H1 (cell line): ENCODE measurements at places on chromosomes 3 and 15.

GRCh38 chr15:42084465-42085235 is 9.7 kb downstream of the PLA2G4D start:
- peak; percentile 65 for DNase-seq

DNA sequence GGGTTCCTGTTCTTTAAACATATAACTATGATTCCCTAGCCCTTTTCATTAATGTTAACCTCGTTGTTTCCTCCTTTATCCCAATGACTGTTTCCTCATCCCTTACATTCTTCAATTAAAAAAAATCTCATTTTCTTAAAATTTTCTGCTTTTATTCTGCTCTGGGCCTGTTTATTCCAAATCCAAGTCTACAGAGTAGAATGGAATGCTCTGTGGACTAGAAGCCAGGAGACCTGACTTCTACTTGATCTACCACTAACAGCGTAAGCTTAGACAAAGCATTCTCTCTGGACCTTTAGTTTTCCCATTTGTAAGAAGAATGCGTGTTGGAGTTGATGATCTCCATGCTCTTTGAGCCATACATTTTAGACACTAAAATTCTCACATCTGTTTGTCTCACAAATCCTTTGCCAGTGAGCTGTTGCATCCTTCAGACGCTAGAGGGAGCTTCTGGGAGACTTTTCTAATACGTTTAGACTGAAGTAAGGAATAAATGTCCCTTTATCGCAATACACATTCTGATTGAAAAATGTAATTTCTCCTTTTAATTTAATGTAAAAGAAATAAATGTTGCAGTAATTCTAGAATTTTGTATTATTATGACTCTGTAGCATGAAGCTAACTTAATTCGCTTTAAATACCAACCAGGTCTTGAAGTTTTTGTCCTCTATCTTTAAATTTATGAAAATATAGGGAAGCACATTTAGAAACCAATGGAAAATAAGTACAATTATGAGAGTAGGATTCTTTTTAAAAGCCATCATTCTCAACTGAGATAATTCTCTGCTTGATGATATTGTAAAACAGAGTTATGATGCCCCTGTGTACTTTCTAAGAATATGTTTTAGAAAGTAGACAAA is 21.7 kb upstream of the GMNC start:
- peak; percentile 51 for DNase-seq

DNA sequence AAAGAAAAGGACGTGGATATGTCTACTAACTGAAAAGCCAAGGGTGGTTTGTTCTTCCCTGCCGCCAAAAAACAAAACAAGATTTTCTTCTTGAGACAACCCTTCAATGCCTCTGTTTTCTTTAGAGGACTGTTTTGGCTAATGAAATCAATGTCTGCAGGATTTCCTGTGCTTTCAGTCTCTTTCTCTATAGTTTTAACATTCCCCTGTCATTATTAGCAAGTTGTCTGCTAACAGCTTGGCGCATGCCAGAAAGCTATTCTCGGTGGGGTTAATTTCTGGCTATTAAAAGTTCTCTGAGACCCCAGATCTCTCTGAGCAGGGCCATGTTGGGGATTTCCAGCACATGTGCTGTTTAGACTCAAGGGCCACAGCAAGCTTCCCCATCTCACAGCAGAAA is 56.7 kb downstream of the ITPR1 start:
- no peak for DNase-seq

DNA sequence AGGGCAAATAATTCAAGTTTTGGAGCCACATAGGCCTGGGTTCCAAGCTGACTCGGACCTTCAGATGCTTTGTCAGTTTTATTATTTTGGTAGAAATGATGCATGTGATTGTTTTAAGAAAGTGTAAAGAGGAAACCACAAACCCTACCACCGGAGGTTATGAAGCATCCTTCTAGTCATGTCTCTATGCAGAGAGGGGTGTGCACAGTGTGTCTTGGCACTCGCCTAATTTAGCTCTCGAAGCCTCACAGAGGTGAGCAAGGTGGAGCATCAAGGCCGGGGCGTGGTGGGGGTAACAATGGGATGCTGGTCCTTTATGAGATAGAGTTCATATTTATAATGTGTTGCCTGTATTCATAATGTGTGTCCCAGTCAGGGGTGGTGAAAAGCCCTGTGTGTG is 63.7 kb upstream of the SMAD6 start:
- no peak for DNase-seq

GRCh38 chr3:22939349-22939748 is 263.8 kb upstream of the UBE2E2 start:
- DNase-seq = no peak

GRCh38 chr3:43405888-43406642 is 119.7 kb downstream of the SNRK start:
- DNase-seq = no peak

DNA sequence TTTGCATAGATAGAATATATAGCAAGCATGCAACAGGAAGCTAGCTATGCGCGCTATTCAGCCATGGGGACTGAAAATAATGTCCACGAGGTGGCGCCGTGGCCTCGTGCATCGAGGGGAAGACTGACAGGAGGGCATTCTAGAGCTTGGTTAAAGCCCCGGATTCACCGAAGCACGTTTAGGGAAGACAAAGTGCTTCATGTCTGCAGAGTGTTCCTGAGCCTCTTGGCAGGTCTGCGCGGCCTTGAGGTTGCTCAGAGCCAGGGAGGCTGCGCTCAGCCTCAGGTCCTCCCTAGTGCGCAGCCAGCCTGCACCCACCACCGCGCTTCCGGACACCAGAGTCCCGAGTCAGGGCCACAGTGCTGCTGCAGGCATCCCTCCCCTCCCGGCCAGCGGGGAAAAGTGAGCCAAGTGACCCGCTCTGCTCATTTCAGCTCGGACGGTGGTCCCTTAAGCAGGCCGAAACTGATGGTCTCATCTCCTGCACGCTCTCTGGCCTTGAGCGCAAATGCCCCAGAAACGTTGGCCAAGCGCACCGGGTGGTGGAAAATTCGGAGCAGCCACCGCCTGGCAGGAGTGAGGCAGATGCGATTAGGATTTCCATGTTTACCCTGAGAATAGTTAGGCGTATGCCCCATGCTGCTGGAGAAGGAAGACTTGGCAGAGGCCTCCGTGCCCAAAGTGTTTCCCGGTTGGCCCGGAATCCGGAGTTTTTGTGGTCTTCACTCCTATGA is 24.8 kb downstream of the GABRA5 start:
- DNase-seq = peak; percentile 62

GRCh38 chr3:181969925-181970324 is 258.2 kb downstream of the SOX2 start:
- DNase-seq = no peak

DNA sequence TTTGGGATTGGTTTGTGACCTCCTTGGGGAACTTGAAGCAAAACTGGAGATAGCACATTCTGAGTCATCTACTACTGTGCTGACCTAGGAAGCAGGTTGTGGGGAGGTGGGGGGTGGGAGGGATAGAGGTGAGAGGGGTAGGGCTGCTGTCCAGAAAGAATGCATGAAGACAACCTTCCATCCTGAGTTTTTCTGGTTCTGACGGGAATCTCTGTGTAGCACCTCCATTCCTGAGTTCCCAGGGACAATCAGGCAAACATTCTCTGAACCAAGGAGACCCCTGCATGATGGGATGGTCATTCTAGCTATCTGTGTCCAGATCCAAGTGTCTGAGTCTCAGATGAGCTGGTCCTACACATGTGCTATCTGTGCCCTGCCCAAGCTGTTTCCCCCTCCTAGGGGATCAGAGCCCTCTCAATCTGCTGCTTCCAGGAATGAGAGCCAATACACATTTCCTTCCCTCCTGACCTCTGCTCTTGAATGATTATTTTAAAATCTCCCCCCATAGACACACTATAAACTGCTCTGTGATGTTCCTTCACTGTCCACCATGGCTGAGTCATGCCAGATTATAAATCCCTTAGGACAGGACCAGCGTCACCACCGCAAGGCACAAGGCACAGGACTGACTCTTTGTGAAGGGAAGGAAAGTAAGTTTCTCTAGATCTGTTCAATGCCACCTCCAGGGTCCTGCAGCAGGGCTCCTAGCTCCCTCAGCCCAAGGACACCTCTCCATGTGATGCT is 2.2 kb upstream of the CD276 start:
- DNase-seq = no peak

- DNase-seq = peak; percentile 17
These were observed 52.3 kb downstream of the WNT5A start for GRCh38 chr3:55434789-55435188.

DNA sequence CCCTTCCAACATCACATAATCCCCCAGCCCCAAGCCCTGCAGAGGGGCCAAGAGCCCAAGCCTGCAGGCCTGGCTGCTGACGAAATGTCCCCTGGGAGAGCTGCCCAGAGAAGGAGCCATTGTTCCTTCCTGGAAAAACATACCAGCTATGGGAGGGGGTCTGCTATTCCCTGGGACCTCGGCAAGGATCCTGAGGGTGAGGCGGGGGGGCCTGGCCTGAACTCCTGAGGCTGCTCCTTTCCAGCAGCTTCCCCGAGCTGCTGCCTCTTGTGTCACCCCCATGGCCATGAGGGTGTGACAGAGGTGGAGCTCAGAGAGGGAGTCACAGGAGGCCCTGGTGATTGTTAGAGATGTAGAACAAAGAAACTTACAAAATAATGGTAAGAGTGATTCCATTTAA is 12.9 kb downstream of the LOXL1 start:
- DNase-seq = no peak

GRCh38 chr3:6287088-6287875 is 573.6 kb upstream of the GRM7 start:
- no peak for DNase-seq

GRCh38 chr15:39246523-39246922 is 334.4 kb upstream of the THBS1 start:
- no peak for DNase-seq
